ENCODE measurements at places on chromosomes 6 and 20.

DNA sequence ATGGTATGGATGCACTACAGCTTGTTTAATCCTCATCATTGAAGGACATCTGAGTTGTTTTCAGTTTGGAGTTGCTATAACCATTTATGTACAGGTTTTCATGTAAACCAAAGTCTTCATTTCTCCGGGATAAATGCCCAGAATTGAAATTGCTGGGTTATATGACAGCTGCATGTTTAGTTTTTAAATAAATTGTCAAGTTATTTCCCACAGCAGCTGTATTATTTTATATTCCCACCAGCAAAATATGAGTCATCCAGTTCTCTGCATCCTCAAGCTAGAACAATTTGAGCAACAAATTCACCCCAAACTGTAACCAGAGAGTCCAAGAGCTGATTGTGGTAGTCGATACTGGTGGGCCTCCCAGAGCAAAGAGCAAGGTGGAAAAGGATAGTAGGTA is 161.0 kb upstream of the PRND start:
- no peak for DNase-seq

GRCh38 chr20:58479726-58480440 is 35.3 kb downstream of the APCDD1L start:
- no peak for DNase-seq

DNA sequence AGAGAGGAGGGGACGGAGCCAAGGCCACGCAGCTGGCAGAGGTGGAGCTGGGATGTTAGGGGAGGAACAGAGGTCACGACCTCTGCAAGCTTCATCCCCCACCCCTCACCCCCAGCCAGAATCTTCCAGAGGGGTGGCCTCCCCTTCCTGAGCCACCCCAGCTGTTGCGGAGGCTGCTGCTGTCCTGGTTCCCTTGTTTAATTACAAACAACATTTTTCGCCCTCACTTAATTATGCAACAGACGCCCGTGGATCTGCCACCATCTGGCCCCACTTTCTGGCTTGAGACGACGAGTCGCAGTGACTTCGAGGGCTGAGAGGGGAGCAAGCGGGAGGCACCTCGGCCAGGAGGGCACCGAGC is 153.7 kb upstream of the PTPN1 start:
- DNase-seq, result no peak

DNA sequence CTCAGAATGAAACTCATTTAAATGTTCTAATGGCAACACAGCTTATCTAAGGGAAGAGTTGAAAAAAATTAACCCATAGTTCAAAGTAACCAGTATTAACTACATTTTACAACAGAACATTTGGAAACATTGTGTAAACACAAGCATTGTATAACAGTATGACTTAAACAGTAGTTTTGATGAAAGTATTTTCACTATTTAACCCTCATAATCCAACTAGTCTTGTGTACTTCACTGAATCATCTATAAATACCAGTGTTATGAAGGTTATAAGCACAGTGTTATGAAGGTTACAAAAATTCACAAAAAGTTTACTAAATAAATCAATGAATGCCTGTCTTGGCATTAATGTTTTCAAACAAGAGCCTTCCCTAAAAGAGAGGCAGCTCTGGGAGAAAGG is 66.5 kb downstream of the REV3L start:
- no peak for DNase-seq

GRCh38 chr20:20207291-20207690 is 155.0 kb downstream of the CFAP61 start:
- DNase-seq, result no peak

DNA sequence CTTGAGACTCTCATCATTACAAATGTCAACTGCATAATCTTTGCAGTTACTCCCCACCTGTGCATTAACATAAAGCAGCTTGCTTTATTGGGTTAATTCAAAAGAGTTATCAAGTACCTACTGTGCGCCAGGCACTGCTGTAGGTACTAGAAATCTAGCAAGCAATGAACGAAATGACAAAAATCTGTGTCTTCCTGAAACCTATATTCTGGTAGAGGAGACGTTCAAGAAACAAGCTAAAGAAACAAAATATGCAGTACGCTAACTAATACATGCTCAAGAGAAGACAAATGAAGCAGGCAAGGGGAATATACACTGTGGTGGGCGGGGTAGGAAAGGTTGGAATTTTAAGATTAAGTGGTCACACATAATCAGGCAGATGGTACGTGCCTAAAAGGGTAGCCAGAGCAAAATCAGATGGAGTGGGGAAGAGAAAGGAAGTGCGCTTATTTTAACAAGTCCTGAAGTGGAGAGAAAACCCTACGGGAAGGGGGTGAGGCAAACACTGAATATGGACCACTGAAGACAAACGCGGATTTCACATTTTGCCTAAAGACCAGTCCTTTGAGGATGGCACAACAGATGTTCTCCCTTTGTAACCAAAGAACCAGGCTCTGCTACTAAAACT is 1.2 kb downstream of the ELOVL2 start:
- no peak for DNase-seq

GRCh38 chr6:73121421-73121993 is 103.8 kb downstream of the KHDC1L start:
- no peak for DNase-seq

DNA sequence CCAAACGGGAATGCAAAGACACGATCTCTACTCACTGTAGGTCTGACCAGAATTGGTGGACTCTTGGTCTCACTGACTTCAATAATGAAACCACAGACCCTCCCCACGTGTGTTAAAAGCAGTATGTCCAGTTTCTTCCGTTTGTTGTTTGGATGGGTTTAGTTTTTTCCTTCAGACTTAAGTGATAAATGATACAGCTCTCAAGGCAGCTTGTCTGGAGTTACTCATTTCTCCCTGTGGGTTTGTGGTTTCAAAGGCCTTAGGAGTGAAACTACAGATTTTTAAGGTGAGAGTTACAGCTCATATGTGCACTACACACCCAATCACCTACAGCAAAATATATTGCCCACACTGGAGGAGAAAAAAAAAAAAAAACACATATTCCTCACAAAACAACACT is 86.7 kb upstream of the STMND1 start:
- no peak for DNase-seq

GRCh38 chr6:156889469-156889868 is 112.3 kb downstream of the ARID1B start:
- peak; percentile 24 for DNase-seq

- no peak for DNase-seq
Observed at GRCh38 chr6:154931711-154932424, 63.2 kb upstream of the TIAM2 start.

GRCh38 chr20:21325296-21325695 is 22.2 kb downstream of the XRN2 start:
- no peak for DNase-seq

GRCh38 chr6:111573892-111574797 is 31.5 kb downstream of the TRAF3IP2 start:
- DNase-seq, result no peak

GRCh38 chr6:37565267-37566110 is 65.8 kb upstream of the CCDC167 start:
- DNase-seq, result no peak

DNA sequence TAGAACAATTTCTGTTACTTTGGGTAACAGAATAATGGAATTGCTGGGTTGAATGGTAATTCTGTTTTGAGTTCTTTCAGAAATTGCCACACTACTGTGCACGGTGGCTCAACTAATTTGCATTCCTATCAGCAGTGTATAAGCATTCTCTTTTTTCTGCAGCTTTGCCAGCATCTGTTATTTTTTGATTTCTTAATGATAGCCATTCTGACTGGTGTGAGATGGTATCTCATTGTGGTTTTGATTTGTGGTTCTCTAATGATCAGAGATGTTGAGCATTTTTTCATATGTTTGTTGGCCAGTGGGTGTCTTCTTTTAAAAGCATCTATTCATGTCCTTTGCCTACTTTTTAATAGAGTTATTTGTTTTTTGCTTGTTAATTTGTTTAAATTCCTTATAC is 846.8 kb downstream of the KIF16B start:
- no peak for DNase-seq

GRCh38 chr20:17556837-17557674 is 12.8 kb upstream of the DSTN start:
- DNase-seq, result no peak

- DNase-seq, result peak; percentile 89
Observed at GRCh38 chr6:113596387-113597230, 260.5 kb upstream of the MARCKS start.

DNA sequence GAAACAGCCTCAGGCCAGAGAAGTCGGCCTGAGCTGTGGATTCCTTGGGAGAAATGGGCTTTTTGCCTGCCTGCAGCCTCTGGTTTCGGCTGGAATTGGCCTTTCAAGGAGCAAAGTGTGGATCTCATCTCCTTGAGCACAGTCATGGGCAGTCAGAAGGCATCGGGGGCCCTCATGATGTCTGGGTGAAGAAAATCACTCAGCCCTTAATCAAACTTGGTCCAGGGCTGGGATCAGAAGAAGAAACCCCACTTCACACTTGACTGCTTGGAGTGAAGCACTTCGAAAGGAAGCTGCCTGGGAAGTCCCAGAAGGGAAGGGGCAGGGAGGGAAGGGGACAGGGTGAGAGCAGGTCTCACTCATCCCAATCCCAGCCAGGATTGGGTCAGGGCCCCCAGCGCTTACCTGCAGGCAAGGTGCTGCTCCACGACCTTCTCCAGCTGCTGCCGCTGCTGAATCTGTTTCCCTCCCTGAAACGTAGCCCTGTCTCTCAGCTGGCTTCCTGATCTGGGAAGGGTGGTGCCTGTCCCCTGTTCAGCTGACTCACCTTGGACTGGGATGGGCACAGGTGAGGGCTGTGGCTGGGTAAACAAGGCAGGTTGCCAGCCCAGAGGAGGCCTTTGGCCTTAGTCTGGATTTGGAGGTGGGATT is at the start of gene SDCBP2:
SDCBP2 (minus strand) TSS at position 460 of the 651 bp plus-strand sequence. CDS start 8,723 bp downstream, outside the sequence.
- DNase-seq, result no peak

- DNase-seq, result no peak
Observed at GRCh38 chr6:130215526-130215925, 7.2 kb downstream of the SAMD3 start.

- DNase-seq, result no peak
Observed at GRCh38 chr6:14644381-14644780, 526.8 kb downstream of the CD83 start.

DNA sequence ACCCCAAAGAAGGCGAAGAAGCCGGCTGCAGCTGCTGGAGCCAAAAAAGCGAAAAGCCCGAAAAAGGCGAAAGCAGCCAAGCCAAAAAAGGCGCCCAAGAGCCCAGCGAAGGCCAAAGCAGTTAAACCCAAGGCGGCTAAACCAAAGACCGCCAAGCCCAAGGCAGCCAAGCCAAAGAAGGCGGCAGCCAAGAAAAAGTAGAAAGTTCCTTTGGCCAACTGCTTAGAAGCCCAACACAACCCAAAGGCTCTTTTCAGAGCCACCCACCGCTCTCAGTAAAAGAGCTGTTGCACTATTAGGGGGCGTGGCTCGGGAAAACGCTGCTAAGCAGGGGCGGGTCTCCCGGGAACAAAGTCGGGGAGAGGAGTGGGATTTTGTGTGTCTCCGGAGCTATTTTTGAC is 69.6 kb downstream of the HFE start:
- DNase-seq, result no peak

GRCh38 chr6:30931969-30932645 is at the start of gene SFTA2:
Gene SFTA2 (minus strand): TSS chr6:30932170. CDS start chr6:30932096, 74 bp downstream.
- no peak for DNase-seq

GRCh38 chr6:147651249-147652063 is 143.0 kb downstream of the SAMD5 start:
- DNase-seq, result no peak

DNA sequence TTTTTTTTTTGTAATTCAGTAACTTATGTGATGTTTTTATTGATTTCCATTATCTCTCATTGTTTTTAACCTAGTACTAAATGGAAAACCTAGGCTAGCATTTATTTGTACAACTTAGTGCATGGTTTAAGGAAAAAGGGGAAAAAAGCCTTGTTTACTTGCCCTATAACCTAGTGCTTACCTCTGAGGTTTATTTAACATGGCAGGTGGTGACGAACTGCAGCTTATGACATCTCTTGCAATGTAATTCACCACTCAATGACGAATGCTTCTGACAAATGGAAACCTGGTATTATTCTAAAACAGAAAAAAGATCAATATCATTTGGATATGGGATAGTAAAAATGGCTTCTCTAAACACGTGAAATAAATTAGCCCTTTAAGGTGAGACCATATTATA is 618.6 kb upstream of the FLRT3 start:
- no peak for DNase-seq

- DNase-seq, result no peak
Observed at GRCh38 chr6:125918681-125919566, 37.6 kb upstream of the HINT3 start.

- no peak for DNase-seq
Observed at GRCh38 chr6:103893141-103893581, 966.6 kb downstream of the HACE1 start.

DNA sequence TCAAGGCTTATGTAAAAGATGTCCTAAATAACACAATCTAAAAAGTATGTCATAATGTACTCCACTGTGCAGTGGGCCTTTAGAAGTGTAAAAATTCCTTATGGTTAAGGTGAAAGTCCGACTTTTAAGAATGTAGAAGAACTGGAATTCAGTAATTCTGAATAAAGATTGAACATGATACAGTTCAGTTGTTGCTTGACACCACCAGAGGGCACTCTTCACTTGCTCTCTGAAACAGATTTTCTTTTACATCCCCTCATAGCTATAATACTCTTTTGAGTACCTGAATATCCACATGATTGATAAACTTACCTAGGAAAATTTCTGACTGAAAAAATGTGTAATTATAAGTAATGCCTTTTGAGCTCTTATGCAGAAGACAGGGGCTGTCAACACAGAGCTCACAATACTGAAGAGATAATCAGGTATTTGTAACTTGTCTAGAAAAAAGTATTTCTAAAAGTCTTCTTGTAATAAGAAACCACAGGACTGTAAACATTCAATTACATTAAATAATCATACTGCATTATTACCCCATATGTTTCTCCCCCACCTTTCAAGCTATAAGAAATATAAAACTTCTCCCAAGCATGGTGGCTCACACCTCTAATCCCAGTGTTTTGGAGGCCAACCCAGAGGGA is 92.1 kb downstream of the POPDC3 start:
- no peak for DNase-seq

DNA sequence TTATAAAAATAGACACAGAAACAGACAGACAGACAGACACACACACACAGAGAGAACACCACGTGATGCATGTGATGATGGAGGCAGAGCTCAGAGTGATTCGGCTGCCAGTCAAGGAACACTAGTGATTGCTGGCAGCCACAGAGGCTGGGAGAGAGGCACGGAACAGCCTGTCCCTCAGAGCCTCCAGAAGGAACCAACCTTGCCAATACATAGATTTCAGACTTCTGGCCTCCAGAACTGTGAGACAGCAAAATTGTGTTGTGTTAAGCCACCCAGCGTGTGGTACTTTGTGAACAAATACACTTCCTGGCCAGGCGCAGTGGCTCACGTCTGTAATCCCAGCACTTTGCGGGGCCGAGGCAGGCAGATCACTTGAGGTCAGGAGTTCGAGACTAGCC is 9.5 kb upstream of the PARD6B start:
- DNase-seq, result no peak

- DNase-seq, result no peak
Observed at GRCh38 chr6:36197739-36198221, 1.2 kb downstream of the BRPF3 start.

- no peak for DNase-seq
Observed at GRCh38 chr6:75524322-75524972, 30.8 kb upstream of the FILIP1 start.

- no peak for DNase-seq
Observed at GRCh38 chr6:142313284-142313683, 11.5 kb downstream of the ADGRG6 start.
